ENCODE measurements at places on chromosomes 7 and 10.

DNA sequence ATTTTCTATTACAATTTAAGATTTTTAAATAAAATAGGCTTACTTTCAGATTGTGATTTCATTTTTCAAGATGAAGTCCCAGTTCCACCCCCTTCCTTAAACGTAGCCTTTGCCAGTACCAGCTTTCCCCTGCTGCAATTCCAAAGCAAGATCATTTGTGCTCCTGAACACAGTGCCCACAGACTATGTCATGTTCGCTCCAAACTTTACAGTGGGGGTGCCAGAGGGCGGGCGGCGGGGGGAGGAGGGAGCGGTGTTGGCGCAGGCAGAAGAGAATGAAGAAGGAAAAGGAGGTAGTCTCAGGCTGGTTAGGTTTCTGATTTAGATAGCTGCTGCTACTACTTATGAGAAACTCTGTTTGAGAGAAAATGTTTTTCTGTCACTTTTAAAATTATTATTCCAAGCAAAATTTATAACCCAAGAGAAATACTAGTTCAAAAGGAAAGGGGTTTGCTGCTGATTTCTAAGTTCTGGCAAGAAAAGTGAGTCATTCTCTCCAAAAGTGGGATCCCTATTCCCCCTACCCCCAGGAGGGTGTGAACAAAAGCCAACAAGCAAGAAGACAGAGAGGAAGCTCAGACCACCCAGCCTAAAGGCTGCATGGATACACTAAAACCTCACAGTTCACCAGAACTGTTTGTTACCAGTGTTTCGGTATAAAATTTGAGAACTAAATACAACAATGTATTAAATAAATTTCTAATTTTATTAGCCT is 109.6 kb downstream of the SRPK2 start:
- DNase-seq, result no peak

- no peak for DNase-seq
Measured at GRCh38 chr7:146652176-146652575, 535.6 kb downstream of the CNTNAP2 start.

DNA sequence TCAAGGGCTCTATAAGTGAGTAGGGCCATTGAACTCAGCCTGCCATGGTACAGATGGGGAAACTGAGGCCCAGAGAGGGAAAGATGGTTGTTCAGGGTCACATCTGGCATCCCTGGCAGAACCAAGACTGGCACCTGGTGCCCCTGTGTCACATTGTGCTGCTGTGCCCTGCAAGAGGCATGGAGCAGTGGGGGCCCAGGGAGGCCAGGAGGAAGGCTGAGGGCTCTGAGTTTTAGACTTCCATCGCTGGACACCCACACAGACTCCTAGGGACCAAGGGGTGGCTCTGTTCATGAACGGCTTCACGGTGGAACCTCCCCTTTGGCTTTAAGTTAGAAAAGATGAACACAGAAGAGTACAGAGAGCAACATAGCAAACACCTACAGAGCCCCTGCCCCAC is 66.7 kb upstream of the AQP1 start:
- DNase-seq, result no peak

GRCh38 chr7:111853201-111853990 is 291.1 kb upstream of the IMMP2L start:
- DNase-seq, result no peak

DNA sequence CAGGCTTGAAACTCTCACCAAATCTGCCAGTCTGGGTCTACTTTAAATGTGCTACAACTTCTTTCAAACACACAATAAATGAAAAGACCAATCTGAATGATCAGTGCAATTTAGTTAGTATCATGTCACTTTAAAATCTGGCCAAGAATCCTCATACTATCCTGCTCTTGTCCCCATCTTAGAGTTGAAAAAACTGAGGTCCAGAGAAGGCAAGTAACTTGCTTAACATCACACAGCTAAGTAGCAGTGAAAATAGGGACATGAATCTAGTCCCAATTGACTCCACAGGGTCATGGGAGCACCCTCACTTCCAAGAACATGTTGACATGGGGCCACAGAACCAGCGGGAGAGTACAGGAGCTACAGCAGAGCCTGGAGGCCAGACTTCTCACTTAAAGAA is 3.1 kb upstream of the GDF10 start:
- DNase-seq, result no peak

DNA sequence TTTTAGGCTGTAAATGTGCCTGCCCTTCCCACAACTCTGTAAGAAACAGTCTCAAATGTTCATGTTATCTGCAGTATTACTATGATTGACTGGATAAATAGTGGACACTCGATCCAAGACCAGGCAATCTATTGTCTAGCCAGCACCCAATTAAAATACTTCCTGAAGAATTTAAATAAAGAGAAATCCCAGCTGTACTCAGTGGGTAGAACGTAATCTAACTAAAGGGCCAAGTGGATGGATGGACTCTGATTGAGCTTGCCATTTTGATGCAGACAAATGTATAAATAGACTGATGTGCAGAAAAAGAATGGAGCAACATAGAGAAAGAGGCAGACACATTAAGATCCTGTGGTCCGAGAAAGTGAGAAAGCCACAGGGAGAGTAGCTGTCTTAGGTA is 158.0 kb downstream of the IPMK start:
- no peak for DNase-seq

DNA sequence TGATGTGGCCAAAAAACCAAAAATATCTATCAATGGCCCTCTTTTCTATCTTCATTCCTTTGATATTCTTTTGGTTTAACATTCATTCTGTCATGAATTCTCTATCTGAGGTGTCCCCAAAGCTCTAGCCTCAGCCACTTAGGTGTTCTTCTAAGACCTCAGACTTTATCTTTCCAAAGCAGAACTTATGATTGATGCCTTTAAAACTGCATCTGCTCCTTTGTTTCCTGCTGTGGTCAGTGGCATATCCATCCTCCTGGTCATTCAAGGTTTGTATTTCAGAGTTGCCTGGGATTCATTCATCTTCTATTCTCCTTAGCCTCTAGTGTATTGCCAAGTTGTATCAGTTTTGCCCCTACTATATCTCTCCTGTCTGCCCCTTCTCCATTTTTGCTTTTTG is 30.6 kb downstream of the FHIP2A start:
- DNase-seq, result no peak
